ENCODE measurements at places on chromosomes 3 and 15.

- DNase-seq, result no peak
Observed at GRCh38 chr3:193620650-193621049, 27.6 kb downstream of the OPA1 start.

GRCh38 chr3:52532517-52532837 is 1.2 kb downstream of the NT5DC2 start:
- no peak for DNase-seq

DNA sequence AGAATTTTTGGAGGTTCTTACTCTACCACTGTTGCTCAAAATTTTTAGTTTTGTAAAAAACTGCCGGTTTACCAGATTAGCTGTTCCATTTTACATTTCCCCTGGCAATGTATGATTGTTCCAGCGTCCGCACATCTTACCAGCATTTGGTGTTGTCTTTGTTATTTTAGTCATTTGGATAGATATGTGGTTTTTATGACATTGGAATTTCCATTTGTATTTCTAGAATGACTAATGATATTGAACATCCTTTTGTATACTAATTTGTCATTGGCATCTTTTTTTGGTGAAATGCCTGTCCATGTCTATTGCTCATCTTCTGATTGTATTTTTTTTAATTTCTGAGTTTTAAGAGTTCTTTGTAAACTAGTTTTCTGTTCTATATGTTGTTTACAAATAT is 28.5 kb downstream of the LRRC28 start:
- peak; percentile 14 for DNase-seq

DNA sequence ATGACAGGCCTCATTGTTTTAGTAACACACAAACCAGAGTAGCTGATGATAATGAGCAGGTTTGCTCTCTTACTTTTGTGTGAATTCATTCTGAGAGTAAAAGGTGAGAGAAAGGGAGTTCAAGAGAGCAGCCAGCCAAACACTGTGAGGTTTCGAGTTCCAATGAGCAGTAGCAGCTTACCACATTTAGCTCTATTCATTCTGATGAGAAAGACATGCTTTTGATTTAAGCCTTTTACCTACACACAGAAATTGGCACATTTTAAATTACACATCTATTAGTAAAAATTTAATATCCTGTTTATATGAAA is 28.0 kb downstream of the GLDN start:
- no peak for DNase-seq

- no peak for DNase-seq
Observed at GRCh38 chr15:36080759-36081158, 498.7 kb upstream of the CDIN1 start.

GRCh38 chr3:161316006-161316689 is 55.2 kb downstream of the SPTSSB start:
- DNase-seq, result peak; percentile 40

DNA sequence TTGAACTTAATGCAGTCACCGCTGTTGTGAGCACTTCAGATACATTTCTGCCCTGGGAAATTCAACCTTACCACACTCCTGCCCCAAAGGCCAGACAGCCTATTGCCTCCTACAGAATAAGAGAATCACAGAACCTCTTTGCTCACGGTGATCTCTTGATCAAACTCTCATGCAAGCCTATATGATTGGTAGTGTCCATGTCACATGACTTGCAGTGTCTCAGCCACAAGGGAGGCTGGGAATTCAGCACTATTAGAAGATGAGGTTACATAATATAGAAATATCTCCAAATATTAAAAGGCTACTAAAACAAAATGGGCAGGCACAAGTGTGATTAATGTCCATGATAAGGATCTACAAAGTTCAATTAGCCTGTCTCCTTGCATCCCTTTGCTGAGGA is 3.8 kb upstream of the PCOLCE2 start:
- no peak for DNase-seq

DNA sequence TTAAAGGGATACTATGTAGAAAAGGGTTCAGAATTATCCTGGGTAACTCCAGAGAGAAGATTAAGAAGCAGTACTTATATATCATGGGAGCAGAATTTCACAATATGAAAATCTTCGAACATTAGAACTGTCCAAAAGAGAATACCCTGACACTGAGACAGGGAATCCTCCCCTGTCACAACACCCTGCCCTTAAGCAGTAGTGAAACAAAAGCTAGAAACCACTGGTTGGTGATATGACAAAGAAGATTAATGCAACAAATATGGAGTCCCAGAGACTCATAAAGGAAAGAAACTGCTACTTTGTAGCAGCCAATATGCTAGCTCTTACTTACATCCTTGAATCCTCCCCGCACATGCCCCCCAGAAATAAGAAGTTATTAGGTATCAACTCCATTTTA is 18.5 kb downstream of the MIX23 start:
- no peak for DNase-seq

- no peak for DNase-seq
Observed at GRCh38 chr3:190697901-190698300, 164.6 kb downstream of the GMNC start.

- DNase-seq, result no peak
Observed at GRCh38 chr3:120481081-120481480, 30.3 kb upstream of the FSTL1 start.

DNA sequence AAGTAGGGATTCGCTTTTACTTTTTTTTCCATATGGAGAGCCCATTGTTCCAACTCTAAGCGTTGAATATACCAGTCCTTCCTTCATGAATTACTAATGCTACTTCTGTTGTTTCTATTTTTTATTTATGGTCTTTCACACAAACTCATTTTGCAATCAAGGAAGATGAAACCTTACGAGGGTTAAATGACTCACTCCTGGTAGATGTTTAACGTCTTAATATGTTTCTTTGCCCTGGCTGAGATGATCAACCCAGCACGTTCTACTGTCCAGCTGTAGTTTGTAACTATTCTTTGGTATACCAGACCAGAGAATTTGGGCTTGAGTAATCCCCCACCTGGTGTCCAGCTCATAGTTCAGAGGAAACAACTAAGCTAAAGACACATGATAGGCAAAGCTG is 23.1 kb downstream of the CDCP1 start:
- peak; percentile 99 for DNase-seq

DNA sequence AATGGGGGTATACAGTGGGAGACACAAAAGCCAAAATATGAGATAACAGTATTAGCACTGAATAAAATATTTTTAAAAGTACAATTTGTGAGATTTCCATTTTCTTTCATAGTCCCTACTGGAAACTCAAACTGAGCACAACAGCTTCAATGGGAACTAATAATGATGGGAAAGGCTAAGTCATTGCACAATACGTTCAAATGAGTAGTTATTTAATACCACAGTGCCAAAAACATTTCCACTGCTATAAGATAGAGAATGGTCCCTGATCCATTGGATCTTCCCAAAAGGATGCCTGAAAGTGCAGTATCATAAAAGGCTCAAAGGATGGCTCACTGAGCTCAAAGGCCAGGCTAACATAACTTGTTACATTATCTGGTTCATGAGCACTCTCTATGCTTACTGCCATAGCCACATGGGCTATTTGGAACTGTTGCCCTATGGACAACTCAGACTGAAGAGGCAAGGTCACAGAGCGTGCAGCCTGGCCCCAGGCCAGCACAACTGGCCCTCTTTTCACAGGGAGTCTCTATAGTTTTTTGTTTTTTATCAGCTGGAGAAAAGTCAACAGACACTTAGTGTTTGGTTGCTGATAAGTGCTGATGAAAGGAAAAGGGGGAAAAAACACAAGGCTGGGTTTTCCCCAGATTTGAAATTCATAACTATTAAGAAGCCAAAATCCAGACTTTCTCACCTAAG is 54.1 kb upstream of the PPIB start:
- DNase-seq, result no peak

DNA sequence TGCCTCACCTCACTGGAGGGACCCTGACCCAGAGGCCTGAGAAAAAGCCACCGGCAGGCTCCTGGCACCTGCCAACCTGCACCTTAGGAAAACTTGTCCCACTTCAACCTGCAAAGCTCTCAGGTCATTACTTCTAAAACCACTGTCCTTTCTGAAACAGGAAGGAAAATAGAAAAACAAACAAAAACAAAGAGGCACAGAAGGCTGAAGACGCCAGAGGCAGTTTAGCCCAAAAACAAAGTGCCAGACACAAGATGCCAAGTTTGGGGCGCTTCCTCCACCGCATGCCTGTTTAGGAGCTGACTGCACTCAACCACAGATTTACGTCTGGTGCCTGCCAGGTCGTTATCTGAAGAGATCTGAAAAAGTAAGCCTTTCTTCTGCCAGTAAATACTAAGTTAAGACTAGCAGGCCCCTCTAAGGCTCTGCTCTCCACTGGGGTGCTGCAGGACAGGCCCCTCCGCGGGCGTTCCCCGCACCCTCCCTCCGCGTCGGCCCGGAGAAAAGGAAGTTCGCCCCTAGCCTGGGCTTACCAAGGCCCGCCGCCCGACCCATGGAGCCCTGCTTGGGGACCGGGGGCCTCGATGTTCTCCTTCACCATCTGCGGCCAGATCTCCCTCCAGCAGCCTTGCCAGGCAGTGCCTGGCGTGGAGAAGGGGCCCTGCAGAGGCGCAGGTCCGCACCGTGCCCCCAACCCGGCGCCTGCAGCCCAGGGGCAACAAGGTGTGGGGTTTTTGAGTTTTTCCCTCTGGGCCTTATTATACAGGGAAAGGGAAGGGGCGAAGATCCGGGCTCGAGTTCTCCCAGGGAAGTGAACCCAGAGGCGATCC is 1.3 kb downstream of the GOLGA8A start:
- DNase-seq, result no peak

DNA sequence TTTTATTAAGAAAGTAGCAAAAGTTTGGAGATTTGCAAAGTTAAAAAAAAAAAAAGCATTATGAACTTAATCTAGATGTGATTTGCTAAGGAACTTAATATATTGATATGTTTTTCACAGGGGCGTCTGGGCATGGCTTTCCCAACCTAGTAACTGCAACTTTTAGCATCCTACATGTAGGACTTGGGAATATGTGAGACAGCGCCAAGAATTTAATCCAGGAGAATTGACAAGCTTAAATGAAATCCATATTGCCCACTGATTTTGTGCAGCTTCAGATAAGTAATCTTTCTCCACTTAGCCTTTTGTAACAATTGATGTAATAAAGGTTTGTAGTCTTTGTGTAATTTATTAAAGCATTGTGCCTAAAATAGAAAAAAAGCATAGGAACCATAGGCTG is 982 bp upstream of the GABPB1 start:
- no peak for DNase-seq

- DNase-seq, result no peak
Observed at GRCh38 chr3:50267280-50267913, 1.6 kb upstream of the SEMA3B start.

DNA sequence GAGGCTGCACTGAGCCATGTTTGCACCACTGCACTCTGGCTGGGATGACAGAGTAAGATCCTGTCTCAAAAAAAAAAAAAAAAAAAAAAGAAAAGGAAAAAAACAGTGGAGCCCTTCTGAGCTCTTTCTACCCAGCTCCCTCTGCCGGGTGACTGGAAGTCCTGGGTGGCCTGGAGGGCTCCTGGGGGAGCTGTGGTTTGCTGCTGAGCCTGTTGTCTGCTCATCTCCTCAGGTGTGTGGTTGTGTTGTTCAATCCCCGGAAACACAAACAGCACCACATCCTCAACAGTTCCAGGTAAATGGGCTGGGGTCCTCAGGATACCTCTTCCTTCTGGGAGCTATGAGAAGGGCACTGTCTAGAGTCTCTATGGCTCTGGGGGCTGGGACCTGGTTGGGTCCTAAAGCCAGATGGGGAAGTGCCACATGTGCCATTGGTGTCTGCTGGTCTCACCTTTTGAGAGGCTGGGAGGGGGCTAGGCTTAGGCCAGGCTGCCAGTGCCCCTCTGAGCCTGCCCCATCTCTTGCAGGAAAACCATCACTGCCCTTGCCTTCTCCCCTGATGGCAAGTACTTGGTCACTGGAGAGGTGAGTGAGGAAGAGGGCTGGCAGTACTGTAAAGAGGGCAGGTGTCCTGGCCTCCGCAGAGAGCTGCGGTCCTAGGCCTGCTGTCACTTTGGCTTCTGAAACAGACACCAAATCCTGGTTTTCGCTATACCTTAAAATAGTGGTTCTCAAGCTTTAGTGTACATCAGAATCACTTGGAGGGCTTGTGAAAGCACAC is 17.1 kb upstream of the JMJD7 start:
- no peak for DNase-seq

DNA sequence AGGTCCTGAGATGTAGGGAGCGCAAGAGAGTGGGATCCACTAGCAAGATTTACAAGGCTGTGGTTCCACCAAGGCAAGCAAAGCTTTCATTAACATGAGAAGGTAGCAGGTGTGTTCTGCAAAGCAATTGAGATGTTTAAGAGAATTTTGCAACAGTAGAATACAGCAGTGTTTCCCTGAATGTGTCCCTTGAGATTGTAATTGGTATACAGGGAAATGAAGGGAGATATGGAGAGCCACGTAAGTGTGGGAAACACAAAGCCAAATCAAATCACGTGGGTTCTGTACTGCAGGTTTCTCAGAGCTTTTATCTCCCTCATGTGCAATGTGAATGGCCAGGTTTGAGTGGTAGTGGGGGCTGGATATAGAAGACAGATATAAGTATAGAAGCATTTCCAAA is 67.3 kb downstream of the ATG7 start:
- DNase-seq, result no peak

- no peak for DNase-seq
Observed at GRCh38 chr3:71183549-71183948, 400.0 kb downstream of the FOXP1 start.

- DNase-seq, result no peak
Observed at GRCh38 chr3:78798266-78798832, 969.4 kb downstream of the ROBO1 start.

DNA sequence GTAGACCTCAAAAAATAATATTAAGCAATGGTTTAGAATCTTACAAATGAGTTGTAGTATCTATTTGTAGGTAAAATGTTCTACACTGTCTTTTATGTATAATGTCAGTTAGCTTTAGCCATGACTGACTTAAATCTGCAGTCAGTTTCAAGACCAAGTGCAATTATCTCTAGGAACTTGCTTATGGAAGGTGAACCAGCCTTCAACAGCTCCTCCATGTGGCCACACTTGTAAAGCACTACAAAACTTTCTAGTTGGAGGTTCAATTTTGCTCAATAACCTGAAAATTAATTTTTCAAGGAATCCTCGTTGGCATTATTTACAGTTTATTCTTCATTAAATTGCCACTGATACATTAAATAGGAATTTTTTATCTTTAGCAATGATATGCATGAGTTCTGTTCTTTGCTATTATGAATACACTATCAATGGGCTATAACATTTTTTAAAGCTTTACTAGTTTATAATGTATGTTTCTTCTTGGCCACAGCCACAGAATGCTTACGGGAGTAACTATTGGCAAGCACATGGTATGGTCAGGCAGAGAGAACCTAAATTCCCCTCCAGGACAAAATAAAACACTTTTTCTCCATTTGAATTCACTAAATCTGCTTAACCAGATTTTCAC is 315.3 kb upstream of the UBE2E2 start:
- DNase-seq, result peak; percentile 4

DNA sequence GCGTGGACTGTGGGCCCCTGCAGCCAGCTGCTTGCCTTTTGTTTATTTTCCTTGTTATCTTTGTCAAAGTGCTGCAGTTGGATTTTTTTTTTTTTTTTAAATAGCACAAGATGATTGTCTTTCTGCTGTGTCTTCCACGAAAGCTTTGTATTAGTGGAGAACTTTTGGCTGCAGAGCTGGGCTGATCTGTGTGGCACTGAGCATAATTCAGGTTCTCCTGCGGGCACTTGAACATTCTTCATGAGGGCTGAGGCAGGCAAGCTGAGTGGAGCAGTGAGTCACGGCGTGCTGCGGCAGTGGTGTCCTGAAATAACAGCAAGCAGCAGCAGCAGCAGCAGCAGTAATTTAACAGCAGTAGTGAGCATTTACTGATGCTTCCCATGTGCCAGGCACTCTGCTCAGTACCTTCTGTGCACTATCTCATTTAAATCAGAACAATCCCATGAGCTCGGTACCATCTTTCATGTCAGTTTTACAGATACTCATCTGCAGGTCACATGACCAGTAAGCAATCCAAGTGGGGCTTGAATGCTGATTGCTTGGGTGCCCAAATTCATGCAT is 45.8 kb downstream of the MITF start:
- DNase-seq, result no peak

Measured in HS-5 (cell line).